ENCODE measurements at places on chromosomes 6 and 20.

- no peaks in the 10 kb centered on the region for H3K27me3 ChIP-seq
- no peak overlapping the region for H3K4me3 ChIP-seq
- H3K27ac ChIP-seq: no peak overlapping the region
- H3K36me3 ChIP-seq: no peaks in the 10 kb centered on the region
- H3K4me1 ChIP-seq: no peaks in the 10 kb centered on the region
Observed at GRCh38 chr6:153595903-153596302, 443.1 kb upstream of the OPRM1 start.

DNA sequence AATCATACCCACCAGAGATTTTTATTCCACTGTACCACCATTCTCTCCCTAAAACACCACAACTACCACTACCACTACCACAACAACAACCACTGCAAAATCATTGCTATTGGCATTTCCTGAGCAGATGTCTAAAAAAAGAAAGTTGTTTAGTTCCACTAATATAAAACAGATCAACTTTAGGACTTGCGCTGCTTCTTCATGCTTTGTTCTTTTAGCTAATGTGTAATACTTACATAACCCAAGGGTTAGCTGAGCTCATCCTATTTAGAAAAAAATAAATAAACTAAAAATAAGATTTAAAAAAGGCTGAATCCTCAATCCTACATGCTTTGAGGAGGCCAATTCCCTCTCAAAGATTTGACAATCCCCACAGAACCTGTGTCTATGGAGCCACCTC, 11.4 kb downstream of the IYD start:
- H3K27me3 ChIP-seq: no peaks in the 10 kb centered on the region
- no peak for DNase-seq
- no peak overlapping the region for H3K4me3 ChIP-seq
- H3K4me1 ChIP-seq: no peaks in the 10 kb centered on the region
- H3K36me3 ChIP-seq: no peaks in the 10 kb centered on the region

DNA sequence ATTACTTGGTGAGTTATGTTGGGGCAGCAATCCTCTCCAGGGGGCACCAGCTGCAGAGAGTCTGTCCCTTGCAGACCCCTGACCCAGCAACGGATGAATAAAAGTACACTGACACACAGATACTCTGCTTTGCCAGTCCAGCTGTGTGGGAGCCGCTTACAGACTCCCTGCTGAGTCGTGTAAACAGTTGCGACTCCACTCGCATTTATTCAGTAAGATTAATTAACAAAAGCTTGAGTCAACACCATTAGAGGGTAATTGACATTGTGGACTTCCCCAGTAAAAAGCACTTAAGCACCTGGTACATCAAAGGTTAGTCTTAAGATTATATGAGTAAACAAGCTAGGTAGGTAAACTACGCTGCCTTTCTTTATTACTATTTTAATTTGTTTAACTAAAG, 92.0 kb upstream of the TMEM181 start:
- no peaks in the 10 kb centered on the region for H3K27me3 ChIP-seq
- H3K4me3 ChIP-seq: no peak overlapping the region
- H3K36me3 ChIP-seq: peaks cover 30% of the 10 kb centered on the region
- H3K4me1 ChIP-seq: no peaks in the 10 kb centered on the region

DNA sequence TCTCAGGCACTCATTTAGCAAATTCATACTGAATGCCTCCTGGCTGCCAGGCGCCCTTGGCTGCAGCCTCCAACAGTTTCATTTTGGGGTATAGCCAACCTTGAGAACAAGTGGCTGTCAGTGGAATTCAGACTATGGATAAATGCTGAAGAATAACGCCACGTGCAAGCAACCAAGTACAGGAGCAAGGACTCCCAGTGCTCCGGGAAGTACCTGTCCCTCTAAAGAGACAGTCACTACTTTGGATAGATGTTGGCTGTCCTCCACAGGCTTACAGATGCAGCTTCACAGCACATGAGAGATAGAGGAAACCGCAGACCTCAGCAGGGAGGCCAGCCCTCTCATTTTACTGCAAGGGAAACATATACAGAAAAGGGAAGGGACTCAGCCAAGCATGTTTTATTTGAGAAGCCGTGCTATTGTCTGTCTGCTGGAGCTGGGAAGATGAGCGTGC, 658.2 kb downstream of the PTPRT start:
- no peak overlapping the region for H3K4me3 ChIP-seq
- no peak overlapping the region for H3K27ac ChIP-seq
- peaks cover 3% of the 10 kb centered on the region for H3K27me3 ChIP-seq
- no peak for DNase-seq
- H3K36me3 ChIP-seq: no peaks in the 10 kb centered on the region
- H3K4me1 ChIP-seq: no peaks in the 10 kb centered on the region

All from suprapubic skin (tissue), 4 donors.